ENCODE measurements at places on chromosomes 6 and 20. TPM values are rescaled to one million over a fixed set of nuclear protein-coding genes. Genes with fewer than 3 reads are reported as not detected.

- no peak for DNase-seq
Observed at GRCh38 chr20:4812216-4812615, 90.5 kb downstream of the PRND start.

DNA sequence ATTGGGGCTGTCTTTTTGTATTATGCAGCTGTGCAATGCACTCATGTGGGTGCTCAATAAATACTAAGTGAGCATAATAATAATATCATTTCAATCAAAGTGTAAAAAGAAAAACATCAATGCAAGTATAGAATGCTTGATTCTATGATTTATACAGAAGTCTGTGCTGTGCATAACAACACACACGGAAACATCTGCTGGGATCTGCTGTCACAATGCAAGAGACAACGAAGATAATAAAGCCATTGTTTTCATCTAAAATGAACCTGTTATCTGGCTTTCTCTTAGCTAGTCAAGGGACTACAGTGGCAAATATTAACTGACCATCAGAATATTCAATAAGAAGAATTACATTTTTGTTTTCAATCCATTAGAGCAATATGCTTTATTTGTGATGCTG lies 1156.9 kb upstream of the MAP3K7 start:
- no peak for DNase-seq

RIMS4 gene
- total RNA-seq = under 0.01 TPM

RBBP9 gene
- 14.4 TPM for total RNA-seq
